Stimulated activated CD4-positive, alpha-beta T cell treated with anti-CD3 and anti-CD28 coated beads, TNF-alpha, amount 100 ng/mL, for 48 hours (primary cell): ENCODE measurements at places on chromosomes 13 and 19.

- no peak for DNase-seq
Measured at GRCh38 chr13:48738311-48738710, 84.6 kb downstream of the CYSLTR2 start.

- no peak for DNase-seq
Measured at GRCh38 chr19:19615086-19615485, 3.4 kb downstream of the PBX4 start.

- DNase-seq = no peak
Measured at GRCh38 chr19:55354698-55355212, at the start of gene COX6B2. TSS of gene COX6B2 (minus strand) at chr19:55354719. CDS start at chr19:55354521, 198 bp downstream.

- DNase-seq = no peak
Measured at GRCh38 chr13:97122381-97122996, 99.6 kb upstream of the MBNL2 start.

GRCh38 chr13:98222081-98222554 is 45.0 kb upstream of the RNF113B start:
- no peak for DNase-seq

DNA sequence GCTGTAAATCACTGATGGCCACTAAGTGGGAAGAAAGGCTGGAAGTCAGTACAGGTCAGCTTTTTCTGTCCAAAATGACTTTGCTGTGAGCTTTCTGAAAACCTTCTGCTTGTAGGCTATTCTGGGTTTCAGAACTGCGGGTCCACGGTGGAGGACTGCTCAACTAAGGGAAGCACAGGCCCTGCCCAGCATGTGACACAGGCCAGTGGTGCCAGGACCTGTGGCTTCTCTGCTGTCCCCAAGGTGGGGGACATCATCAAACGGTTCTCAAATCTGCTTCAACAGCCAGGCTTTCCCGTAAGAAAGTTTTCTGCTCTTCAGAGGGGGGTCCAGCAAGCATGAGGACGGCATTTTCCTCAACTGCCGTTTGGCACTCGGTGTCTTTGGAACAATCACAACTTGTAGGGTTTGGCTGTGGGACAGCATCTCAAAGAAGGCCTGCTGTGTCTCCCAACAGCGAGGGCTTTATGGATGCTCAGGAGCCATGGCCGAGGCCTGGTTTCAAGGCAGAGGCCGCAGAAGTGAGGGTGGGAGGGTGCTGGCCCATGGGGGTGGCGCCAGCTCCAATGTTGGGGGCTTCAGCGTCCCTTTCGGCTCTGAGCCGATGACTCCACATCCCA is 3.8 kb downstream of the SGTA start:
- no peak for DNase-seq

DNA sequence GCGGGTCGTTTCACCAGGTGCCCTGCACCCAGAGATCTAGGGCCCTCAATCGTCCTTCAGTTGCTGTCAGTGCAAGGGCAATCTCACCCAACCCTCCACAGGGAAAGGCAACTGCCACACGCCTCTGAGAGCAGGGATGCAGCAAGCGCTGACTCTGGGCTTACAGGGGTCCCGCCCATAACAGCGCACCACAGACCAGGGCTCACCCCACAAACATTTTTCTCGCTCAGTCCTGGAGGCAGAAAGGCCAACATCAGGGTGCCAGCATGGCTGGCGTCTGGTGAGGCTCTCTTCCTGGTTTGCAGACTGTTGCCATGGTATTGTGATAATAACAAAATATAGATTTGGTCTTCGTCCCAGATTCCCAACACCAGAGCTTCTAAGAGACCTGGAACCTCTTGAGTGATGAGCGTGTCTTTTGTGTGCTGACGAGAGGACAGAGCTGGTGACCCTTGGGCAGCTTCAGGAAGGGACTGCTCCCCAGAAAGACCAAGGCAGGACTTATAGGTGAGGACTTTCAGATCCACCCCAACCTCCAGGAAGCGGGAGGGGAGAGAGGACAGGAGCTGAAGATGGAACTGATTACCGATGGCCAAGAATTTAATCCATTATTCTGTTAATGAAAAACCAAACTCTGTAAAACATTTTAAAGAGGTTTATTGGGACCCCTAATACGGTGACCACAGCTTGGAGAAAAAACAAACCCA is 51.3 kb downstream of the C13orf46 start:
- DNase-seq = no peak

GRCh38 chr13:97911311-97912138 is 42.0 kb upstream of the IPO5 start:
- no peak for DNase-seq

GRCh38 chr13:73109288-73109899 is 50.6 kb downstream of the KLF5 start:
- no peak for DNase-seq

GRCh38 chr13:33186861-33187291 is 98.7 kb downstream of the STARD13 start:
- DNase-seq = no peak
